ENCODE measurements at places on chromosomes 16 and 17. TPM values are rescaled to one million over a fixed set of nuclear protein-coding genes. Genes with fewer than 3 reads are reported as not detected.

Gene SCARF1
- total RNA-seq = 0.59 TPM

Gene FA2H
- total RNA-seq = 0.93 TPM

Gene ROGDI
- total RNA-seq = 15.5 TPM

Gene PRAC2
- total RNA-seq = not detected

Gene HSDL1
- 13.5 TPM for total RNA-seq

Gene SP2
- 29.4 TPM for total RNA-seq

Gene HDAC5
- total RNA-seq = 79.2 TPM

Gene PRR15L
- total RNA-seq = not detected

Gene C16orf74
- 0.71 TPM for total RNA-seq

Gene MT1F
- 5.4 TPM for total RNA-seq

Gene SAMD14
- 2.1 TPM for total RNA-seq

Gene ZNF597
- 3.5 TPM for total RNA-seq

Gene NOTUM
- total RNA-seq = not detected

Gene MYH3
- 6.6 TPM for total RNA-seq

Gene CDRT15L2
- total RNA-seq = not detected

Gene KRT17
- total RNA-seq = not detected

Gene C17orf50
- total RNA-seq = not detected

Gene SEPTIN12
- not detected for total RNA-seq

Gene SPATA33
- 6.5 TPM for total RNA-seq

Gene SLC52A1
- total RNA-seq = not detected

Gene PDIA2
- total RNA-seq = not detected

Gene TMEM114
- total RNA-seq = not detected

Gene EXOC3L1
- total RNA-seq = not detected

Gene RAD51D
- total RNA-seq = 27.0 TPM

Gene GSDMA
- 3.2 TPM for total RNA-seq

Gene P2RX5
- 9.2 TPM for total RNA-seq

Gene METRN
- total RNA-seq = 11.8 TPM

Gene MRC2
- 0.23 TPM for total RNA-seq

Gene TRAP1
- total RNA-seq = 56.7 TPM

Gene COG4
- 44.4 TPM for total RNA-seq

Gene OR1A1
- not detected for total RNA-seq

Gene SCNN1G
- total RNA-seq = not detected

Gene GFOD2
- 10.9 TPM for total RNA-seq

Gene KRT28
- not detected for total RNA-seq

Gene SLC47A2
- total RNA-seq = not detected

Gene EPX
- total RNA-seq = not detected

Gene TNP2
- total RNA-seq = not detected

Gene C17orf113
- 0.26 TPM for total RNA-seq

Gene HBQ1
- not detected for total RNA-seq

Gene CSH1
- total RNA-seq = not detected

Gene PRM1
- not detected for total RNA-seq

Gene TBC1D3C
- total RNA-seq = 1.2 TPM

Gene PYY
- not detected for total RNA-seq

Gene ABCA6
- 0.45 TPM for total RNA-seq

Gene DPEP1
- total RNA-seq = not detected

Gene MT4
- total RNA-seq = not detected

Gene RBL2
- total RNA-seq = 140 TPM

Gene CCL7
- not detected for total RNA-seq

Gene PRDM7
- total RNA-seq = not detected

Data from natural killer cell (primary cell).